ENCODE measurements at places on chromosomes 2 and 18.

- DNase-seq, result no peak
Measured at GRCh38 chr2:100707016-100707947, 112.7 kb upstream of the NPAS2 start.

DNA sequence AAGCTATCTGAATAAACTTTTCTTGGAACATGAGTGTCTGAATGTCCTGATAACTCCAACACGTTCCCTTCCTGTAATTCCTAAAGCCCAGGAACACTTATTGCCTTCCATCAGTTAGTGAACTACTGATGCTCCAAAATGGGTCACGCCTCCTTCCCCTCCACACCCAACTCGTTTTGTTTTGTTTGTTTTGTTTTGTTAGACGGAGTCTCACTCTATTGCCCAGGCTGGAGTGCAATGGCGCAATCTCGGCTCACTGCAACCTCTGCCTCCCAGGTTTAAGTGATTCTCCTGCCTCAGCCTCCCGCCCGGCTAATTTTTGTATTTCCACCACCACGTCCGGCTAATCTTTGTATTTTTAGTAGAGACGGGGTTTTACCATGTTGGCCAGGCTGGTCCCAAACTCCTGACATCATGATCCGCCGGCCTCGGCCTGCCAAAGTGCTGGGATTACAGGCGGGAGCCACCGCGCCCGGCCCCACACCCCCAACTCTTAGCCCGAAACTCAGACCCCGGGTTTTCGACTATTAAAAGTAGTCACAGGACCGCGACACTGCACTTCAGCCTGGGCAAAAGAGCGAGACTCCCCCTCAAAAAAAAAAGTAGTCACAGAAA is 774 bp downstream of the IER3IP1 start:
- no peak for DNase-seq

- no peak for DNase-seq
Measured at GRCh38 chr18:61851940-61852451, 40.8 kb downstream of the RNF152 start.

GRCh38 chr2:236775511-236775910 is 205.9 kb downstream of the ACKR3 start:
- no peak for DNase-seq

DNA sequence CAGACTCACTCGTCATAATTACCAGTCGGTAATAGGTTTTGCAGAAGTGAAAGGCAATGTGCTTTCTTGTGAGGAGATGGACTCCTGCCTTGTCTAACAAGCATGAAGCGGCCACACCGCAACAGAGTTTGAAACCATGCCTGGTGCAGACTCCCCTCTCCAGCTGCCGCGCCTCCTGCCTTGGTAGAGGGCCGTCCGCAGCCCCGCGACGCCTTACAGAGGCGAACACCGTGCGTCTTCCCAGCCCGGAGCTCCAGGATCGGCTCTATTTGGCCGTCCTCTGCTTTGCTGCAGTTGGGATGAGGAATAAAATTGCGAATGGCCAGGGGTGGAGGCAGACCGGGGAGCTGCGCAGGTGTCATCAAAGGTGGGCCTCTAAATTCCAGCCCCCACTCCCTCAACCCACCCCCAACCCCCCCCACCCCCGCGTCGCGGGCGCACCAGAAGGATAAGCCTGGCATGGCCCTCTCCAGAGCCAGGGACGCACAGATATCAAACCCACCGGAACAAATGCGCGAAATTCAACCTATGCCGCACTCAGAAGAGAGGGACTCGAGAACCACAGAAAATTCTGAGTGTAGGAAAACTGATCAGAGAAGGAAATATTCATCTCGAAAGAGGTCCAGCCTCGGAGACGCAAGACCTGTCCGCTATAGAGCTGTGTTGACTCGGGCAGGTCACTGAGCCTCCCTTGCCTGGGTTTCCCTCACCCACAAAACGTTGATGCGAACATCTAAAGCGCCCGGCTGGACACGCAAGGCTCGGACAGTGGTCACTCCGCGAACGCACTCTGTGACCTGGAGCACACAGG is 1.1 kb downstream of the TRABD2A start:
- no peak for DNase-seq

DNA sequence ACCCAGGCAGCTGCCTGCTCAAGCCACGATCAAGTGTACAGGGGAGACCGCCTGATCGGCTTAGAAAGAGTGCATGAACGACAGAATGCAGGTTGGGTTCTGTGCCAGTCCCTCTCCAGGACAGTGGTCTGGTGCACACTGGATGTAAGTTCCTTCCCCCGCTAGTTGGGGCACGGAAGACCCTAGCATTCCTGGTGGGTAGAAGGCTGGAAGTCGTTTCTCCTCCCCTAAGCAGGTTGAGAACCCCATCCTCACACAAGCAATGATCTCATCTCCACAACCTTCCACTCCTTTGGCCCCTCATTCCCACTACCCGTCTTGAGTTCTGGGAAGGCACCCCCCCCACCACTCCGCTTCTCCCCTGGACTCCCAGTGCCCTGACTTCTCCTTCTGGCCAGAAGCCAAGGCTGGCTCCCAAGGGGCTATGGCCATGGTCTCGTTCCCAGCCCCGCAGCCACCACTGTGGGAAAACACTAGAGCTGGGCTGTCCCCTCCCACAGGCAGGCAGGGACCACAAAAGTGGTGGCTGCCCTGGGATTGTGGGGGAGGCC is 1.4 kb upstream of the ANKRD39 start:
- DNase-seq, result no peak

DNA sequence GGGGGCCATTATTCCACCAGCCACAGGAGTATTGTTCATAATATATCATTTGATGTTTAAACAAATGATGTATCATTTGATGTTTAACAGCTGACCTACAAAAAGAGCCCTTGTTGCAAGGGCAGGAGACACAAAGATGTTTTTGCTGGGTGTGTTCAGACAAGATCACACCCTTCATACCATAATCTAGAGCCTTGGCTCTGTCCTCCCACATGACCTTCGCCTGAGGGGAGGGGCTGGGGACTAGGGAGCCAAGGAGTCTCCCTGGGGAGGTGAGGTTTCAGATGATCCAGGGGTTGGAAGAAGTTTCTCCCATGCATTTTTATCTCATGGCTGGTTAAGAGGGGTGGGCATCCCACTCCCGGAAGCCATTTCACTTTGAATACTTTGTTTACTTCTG is 33.5 kb downstream of the CDC42EP3 start:
- no peak for DNase-seq

DNA sequence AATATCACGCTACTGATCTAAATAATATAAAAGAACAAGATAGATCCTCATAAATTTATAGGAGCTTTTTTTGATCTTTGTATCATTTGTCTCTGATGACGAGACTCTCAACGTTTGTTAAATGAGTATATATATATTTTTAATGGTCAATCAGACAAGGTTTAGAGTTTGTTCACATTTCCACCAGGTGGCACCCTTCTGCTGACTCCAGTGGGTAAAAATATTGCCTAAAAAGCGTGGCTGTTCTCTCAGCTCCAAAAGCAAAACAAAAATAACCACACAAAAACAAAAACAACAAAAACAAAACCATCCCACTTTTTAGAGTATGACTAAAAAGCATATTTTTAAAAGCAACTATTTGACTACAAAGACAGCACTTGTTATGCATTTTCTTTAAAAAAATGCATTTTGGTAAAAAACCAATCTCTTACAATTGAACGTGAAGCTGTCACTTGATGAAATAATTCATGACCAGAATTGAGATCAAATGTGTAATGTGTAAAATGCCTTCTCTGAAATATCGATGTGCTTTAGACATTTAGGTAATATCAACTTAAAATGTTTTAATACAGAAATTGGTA is 723.2 kb downstream of the DPP10 start:
- DNase-seq, result no peak

GRCh38 chr2:109134741-109135358 is 5.8 kb downstream of the SH3RF3 start:
- DNase-seq, result no peak

GRCh38 chr18:38751898-38752297 is 1186.3 kb upstream of the CELF4 start:
- DNase-seq, result no peak

- DNase-seq, result no peak
Measured at GRCh38 chr2:160670618-160671017, 177.0 kb upstream of the RBMS1 start.

DNA sequence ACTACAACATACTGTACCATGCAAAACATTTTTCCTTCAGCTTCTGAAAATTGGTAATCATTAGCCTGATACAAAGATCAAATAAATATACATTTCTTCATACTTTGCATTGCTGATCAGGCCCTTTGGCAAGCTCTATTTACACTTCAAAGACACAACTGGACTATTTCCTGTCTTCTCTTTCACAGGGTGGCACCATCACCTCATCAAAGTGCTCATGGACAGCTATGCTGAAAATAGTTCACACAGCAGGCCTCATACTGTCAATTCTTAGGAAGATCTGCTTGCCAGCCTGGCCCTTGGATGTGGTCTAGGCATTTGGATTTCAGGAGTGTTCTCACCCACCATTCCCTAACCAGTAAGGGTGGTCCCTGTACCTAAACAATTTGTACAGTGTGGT is 33.9 kb downstream of the FBXO15 start:
- DNase-seq, result no peak

GRCh38 chr2:163171786-163172530 is 333.4 kb upstream of the KCNH7 start:
- DNase-seq, result no peak

- DNase-seq, result no peak
Measured at GRCh38 chr2:215236131-215236530, 75.7 kb upstream of the ATIC start.

GRCh38 chr2:205055251-205055650 is 510.0 kb downstream of the PARD3B start:
- DNase-seq, result no peak

- no peak for DNase-seq
Measured at GRCh38 chr18:1012775-1013174, 108.1 kb downstream of the ADCYAP1 start.

GRCh38 chr2:222105046-222105445 is 193.8 kb downstream of the PAX3 start:
- no peak for DNase-seq

- no peak for DNase-seq
Measured at GRCh38 chr2:239502430-239503186, 101.8 kb upstream of the HDAC4 start.

GRCh38 chr2:239695728-239696240 is 295.0 kb upstream of the HDAC4 start:
- no peak for DNase-seq

DNA sequence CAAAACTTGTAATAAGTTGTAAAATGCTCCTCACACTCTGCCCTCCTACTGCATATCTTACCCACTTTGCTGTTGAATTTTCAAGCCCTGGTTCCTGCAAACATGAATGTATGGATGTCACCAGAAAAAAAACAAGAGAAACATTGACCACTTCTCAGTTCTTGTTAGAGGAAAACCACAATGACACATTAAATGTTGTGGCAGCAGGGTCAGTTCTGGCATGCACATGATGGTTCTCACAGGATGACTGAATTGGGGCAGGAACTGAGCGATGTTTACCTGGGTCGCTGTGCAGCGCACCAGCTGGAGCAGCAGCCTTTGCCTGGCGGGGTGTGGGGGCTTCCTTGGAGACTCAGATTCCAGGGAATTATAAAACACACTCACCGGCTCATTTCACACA is 14.0 kb upstream of the PRKCE start:
- no peak for DNase-seq

DNA sequence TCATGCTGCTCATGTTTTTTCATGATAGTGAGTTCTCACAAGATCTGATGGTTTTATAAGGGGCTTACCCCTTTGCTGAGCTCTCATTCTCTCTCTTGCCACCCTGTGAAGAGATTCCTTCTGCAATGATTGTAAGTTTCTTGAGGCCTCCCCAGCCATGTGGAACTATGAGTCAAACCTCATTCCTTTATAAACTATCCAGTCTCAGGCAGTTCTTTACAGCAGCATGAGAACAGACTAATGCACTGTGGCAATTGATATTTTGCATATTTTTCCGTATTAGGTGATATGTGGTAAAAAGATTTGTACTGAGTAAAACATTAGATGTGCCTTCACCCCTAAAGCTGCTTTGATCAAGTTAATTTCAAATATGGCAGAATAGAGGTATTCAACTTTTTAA is 48.8 kb downstream of the RAB27B start:
- DNase-seq, result no peak

GRCh38 chr2:153052807-153053559 is 334.6 kb downstream of the ARL6IP6 start:
- no peak for DNase-seq

- DNase-seq, result no peak
Measured at GRCh38 chr18:9609190-9609589, 5.2 kb downstream of the PPP4R1 start.

DNA sequence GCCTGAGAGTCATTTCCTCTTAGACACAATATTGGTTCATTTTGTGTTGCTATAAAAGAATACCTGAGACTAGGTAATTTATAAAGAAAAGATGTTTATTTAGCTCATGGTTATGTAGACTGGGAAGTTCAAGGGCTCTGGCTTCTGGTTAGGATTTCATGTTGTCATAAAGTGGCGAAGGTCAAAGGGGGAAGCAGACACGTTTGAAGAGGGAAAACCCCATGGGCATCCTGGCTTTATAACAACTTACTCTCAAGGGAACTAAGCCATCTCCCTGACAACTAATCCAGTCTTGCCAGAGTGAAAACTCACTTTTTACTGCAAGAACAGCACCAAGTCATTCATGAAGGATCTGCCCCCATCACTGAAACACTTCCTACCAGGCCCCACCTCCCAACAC is 89.7 kb upstream of the RNF152 start:
- no peak for DNase-seq

DNA sequence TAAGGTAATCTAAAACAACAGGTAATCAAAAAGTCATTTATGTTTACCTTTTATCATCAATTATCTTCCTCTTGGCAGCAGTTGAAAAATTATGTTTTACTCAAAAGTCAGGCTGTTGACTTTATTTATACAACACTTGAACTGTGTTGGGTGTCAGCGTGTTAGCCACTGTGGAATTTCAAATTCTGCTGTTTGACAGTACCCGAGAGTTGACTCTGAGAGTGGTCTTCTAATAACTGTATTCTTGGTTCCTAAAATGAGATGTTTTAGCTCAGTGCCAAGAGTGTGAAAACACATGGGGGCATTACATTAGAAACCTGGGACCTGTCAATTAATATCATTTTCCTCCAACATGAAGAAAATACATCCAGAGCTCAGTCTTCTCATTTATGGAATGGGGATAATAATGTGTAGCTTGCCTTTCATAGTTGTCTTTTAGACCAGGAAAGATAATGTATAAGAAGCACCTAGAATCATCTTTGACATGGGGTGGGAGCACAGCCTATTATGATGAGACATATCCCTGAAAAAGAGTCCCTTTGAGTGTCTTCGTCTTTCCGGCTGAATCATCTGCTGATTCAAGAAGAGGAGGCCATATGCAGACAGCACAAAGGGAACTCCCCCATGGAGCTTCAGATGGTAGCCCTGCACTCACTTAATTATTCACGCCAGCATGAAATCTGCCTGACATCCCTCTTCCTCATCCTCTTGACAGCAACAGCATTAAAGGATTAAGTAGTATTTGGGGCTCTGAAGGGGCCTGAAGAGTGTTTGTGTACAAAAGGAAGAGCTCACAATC is 89.1 kb downstream of the AFF3 start:
- no peak for DNase-seq

DNA sequence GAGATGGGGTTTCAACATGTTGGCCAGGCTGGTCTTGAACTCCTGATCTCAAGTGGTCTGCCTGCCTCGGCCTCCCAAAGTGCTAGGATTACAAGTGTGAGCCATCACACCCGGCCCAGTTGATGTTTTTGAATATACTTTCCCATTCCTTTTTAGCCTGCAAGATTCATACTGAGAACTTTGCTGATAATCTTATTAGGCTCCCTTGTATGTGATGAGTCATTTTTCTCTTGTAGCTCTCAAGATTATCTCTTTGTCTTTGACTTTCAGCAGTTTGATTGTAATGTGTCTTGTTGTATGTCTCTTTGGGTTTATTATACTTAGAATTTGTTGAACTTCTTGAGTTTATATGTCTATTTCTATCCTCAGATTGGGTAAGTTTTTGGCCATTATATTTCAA is 81.4 kb downstream of the OTX1 start:
- DNase-seq, result no peak

Data from T follicular helper cell (primary cell).